ENCODE measurements at places on chromosomes 2 and 18.

DNA sequence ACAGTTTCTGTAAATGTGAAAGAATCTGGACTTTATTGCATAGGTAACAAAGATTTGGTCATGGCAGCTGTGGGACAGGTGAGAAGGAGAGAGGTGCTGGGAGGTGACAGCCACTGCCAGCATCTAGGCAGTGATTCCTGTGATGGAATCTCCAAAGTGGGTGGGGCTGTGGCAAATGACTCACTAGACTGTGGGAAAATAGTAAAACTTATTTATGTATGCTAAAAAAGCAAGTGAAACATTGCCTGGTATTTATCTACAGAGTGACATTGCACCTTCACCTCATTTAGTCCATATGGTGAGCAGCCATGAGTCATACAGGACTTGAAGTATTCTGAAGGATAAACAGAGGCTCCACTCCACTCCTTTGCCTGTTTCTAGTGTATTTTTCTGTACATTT, 145.3 kb upstream of the MEX3C start:
- DNase-seq: no peak

DNA sequence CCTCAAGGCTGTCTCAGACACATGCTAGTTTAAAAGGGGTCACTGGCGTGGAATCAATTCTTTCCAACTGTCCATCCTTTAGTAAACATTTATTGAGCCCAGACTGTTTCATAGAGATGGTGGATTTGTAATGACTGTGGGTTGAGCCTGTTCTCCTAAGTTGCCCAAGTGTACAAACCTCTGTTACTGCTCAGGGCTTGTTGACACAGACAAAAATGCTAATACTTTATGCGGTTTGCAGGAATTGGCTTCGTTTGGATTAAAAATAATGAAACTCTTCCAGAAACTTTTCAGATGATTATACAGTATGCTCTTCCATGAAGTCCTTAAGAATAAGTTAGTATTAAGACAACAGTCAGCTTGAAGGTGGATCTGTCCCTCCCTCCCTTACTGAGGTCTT, 83.6 kb upstream of the MGAT5 start:
- peak; percentile 4 for DNase-seq

- DNase-seq: no peak
Measured at GRCh38 chr2:89780318-89780717, 1088.8 kb downstream of the RPIA start.

DNA sequence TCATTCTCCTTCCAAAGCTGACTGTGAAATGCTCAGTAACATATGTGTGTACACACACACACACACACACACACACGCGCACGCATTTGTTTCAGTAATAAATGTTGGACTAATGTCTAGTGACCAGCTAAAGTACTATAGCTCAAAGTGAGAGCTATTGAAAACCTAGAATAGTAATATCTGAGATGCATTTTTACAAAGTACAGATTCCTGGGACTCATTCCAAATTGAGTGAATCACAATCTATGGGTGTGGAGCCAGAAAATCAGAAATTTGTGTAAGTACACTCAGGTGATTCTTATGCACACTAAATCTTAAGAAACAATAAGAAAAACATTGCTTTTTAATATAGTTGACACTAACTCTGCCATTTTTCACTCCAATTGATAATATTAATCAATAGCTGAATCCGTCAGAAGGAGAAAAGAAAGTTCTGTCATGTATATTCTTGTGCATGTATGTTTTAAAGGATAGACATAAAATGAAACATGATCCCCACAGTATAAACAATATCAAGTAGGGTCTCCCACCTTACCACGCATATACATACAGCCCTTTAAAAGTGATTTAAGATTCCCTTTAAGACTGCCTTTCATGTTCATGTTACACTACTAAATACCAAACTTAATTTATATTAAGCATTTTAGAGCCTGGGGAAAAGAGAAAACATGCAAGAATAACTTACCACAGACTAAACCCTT, 123.5 kb downstream of the ATAD2B start:
- DNase-seq: peak; percentile 71

DNA sequence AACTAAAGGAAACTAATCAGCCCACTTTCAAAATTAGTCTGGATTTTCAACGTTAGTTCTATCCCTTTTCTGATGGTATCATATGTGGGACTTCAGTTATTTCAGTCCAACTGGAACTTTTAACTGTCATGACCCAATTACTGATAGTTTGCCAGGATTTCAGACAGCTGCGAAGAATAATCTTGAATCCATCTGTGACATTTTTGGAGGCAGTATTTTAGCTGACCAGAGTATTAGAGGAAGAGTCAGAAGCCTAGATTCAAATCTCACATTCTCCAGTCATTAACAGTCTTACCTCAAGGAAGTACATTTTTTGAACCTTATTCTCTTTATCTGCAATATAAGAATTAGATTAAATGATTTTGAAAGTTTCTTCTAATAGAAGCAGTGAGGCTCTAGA, 81.3 kb downstream of the PTRHD1 start:
- peak; percentile 19 for DNase-seq

- no peak for DNase-seq
Measured at GRCh38 chr18:3581890-3582289, 131.9 kb downstream of the TGIF1 start.

GRCh38 chr2:27738349-27739057, 33.0 kb upstream of the MRPL33 start:
- DNase-seq: no peak

DNA sequence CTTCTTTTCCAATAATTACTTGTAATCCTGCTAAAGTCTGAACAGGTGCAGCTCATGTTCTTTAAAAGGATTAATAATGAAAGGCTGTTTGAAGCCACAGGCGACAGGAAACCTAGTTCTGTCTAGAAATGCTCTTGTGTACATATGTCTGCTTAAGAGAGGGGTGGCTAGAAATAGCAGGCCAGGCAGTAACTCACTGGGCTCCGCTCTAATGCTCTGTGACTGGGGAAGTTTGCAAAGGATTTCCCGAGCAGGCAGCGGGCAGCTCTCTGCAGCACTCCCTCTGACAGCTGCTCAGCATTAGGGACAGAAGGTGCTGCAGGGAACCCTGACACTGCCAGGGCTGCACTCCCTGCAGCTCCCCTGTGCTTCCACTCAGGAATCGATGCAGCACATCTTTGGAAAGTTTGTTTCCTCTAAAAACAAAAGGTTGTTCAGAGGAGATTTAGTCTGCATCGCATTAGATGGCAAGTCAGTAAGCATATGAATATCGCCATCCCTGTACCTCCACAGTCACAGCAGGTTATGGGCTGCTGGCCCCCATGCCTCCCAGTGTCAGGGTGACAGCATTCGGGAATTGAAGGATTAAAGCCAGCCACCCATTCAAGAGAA, 33.1 kb upstream of the TTC39C start:
- DNase-seq: no peak

- DNase-seq: no peak
Measured at GRCh38 chr2:229633556-229633955, 80.8 kb downstream of the DNER start.

DNA sequence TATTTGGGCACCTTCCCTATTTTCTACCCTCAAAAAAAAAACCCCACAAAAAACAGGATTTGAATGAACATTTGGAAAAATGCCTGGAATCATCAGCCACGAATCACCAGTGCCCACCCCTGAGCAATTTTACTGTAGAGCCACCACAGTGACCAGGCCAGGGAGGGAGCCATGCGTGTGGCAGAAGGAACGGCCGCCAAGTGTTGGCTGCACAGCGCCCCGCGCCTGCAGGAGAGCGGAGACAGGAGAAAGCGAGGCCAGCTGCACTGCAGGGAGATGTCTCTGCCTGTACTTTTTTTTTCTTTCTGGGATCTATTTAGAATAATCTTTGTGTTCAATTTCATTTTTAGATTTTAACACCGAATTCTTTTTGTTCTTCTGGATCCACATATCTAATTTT, 269.3 kb upstream of the RAB12 start:
- DNase-seq: no peak

GRCh38 chr2:97831121-97831520, 117.7 kb downstream of the ZAP70 start:
- no peak for DNase-seq

DNA sequence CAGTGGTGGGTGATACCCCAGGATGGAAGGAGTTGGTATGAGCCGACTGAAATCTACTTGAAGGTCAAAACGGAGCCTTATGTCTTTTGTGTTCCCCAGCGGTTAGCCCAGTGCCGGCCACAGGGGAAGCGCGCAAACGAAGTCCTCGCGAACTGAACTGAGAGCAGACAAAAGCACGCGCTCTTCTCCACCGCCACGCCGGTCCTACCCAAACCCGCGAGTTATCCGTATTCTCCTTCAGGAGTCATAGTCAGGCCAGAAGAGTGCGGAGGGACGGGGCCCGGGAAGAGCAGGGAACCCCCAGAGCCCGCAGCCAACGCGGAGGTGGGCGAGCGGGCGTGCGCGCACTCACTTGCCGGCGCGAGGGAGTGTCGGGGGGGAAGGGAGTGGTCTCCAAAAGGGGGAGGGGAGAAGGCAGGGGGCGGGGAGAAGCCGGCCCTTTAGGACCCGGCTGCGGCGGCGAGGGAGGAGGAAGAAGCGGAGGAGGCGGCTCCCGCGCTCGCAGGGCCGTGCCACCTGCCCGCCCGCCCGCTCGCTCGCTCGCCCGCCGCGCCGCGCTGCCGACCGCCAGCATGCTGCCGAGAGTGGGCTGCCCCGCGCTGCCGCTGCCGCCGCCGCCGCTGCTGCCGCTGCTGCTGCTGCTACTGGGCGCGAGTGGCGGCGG, at the start of gene IGFBP2:
Gene IGFBP2, plus strand, starts transcription at position 469 of the 664 bp plus-strand sequence. Its CDS starts 104 bp downstream, at position 573.
- DNase-seq: no peak
